ENCODE measurements at places on chromosomes 3 and 15. TPM values are rescaled to one million over a fixed set of nuclear protein-coding genes. Genes with fewer than 3 reads are reported as not detected.

ITIH3 gene
- 0.71 TPM for total RNA-seq

- DNase-seq = no peak
These were observed 1.4 kb downstream of the HTD2 start for GRCh38 chr3:58307639-58308215.

SLC49A4 gene
- total RNA-seq = 16.2 TPM

DNA sequence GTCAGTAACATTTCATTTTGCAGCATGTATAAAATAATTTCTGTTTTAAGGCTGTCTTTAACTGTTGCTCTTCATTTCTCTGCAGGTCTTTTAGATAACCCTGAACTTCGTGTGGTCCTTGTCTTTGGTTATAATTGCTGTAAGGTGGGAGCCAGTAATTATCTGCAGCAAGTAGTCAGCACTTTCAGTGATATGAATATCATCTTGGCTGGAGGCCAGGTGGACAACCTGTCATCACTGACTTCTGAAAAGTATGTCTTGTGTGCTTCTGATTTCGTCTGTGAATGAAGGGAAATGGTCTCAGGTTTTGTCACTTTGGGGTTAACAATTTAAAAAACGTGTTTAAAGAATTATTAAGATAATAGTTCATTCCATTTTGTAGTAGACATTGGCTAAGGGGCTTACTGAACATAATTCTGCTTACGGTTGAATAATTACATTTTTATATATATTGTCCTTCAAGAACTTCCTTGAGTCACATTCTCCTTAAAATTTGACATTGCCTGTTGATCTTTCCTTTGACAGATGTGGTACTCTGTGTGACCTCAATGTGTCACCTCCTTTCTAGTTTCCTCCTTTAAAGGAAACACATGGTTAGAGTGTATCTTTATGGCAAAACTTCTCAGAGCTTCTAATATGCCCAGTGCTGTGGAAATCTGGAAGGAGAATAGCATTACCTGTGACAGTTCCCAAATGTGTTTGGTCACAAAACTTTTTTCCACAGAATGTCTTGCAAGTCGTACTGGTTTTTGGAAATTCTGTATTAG lies 26.3 kb downstream of the FBXO22 start:
- DNase-seq = no peak

DNA sequence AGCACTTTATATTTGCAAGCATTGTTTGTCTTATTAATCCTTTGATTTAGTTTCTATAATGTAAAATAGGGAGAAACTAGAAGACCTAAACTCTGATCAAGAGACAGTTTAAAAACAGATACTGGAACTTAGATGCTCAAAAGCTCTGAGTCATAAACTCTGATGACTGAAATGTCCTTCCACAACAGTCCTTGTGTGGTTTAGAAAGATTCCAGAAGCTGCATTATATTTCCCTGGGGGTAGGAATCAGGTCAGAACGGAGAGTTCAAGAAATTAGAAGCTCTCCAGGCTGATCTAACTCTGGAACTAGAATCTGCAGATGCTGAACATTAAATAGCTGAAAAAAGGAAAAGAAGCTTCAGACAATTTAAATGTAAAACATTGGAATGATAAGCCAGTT lies 18.3 kb upstream of the ONECUT1 start:
- no peak for DNase-seq

STRA6 gene
- not detected for total RNA-seq

SLCO3A1 gene
- total RNA-seq = 25.9 TPM

DNA sequence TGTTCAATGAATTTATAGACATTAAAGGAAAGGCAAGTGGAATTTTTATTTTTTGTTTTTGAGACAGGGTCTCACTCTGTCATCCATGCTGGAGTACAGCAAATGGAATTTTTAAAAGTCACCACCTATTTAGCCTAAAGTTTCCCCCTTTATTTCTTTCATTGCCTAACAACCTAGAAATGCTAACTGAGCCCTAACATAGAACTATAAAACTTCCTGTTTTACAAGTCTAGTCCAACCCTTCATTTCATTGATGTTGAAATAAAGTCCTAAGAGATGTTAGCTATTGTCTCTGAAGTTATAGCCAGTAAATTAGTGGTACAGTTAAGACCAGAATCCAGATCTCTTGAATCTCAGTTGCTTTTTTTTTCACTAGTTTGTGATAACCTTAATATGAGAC lies 39.0 kb downstream of the MAPK6 start:
- no peak for DNase-seq

DNA sequence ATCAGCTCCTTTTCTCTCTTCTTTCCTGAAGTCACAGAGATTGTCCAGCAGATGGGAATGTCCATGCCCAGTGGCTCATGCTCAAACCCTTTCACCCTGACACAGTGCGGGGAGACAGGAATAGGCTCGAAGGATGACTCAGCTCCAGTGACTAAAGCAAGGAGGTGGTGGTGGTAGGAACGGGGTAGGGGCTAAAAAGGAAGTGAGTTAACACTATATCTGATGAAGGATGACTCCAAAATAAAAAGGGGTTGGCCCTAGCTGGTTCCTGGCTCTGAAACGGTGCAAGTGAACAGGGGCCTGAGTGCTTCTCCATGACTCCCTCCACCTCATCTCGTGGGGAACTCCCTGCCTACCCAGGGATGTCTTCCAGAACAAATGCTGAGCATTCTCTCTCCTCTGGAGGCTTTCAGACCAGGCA lies 167.4 kb upstream of the LPP start:
- DNase-seq = no peak

DNA sequence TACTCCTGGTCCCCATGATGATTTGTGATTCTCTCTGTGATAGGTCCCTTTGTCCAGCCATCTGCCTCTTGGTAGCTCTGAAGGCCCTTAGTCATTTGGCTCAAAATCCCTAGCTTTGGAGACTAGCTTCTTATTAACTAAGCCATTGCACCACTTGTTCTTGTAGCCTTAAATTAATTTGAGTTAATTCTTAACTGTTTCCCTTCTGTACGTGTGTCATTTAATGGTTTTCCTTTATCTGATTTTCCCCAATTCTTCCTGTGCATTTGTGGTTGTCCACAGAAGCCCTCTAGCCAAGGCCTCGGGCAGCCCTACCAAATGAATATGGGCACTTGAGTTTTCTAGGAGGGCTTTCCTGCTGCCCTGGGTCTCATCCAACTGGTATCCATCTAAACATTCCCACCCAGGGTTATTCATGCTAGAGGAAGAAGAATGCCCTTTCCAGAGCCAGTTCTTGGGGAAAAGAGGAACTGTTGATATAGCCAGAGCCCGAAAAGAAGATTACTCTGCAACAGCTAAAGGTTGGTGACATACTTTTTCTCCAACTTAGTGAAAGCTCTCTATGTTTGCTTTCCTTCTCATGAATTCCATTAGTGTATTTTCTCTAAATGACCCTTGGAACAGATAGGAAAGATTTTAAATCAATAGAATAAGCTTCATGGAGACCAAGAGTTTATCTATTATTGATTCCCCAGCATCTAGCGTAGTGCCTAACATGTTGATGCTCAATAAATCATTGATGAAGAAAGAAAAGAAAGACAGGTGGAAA lies 44.2 kb upstream of the ZBTB38 start:
- DNase-seq = no peak

NIT2 gene
- 56.7 TPM for total RNA-seq

LIPH gene
- 0.48 TPM for total RNA-seq

SI gene
- total RNA-seq = 1.0 TPM

DNA sequence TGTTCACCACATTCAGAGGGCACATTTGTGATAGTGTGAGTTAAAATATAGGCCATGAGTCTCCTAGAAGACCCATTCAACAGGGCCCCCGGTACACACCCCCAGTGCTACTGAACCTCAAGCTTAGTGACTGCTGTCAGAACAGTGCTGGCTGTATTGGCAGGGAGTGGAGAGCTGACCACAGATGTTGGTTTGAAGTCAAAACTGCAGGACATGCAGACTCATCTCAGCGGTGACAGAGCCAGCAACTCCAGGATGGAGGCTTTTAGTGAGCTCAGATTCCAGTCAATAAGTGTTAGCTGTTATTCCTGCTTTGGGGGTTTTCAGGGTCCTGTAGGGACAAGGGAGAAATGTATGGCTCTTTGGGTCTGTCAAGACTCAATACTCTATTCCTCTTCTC lies 29.1 kb downstream of the PRR20G start:
- DNase-seq = no peak

Data from mesenteric fat pad (tissue), 1 donor.